WERI-Rb-1 (cell line): ENCODE measurements at places on chromosomes 5 and 9.

- no peak for DNase-seq
Observed at GRCh38 chr5:148778882-148779281, 47.5 kb upstream of the ADRB2 start.

GRCh38 chr5:151931260-151931659 is 6.6 kb upstream of the GLRA1 start:
- no peak for DNase-seq

GRCh38 chr9:35748858-35749514 is at the start of the genes GBA2 and RGP1:
TSS of gene GBA2 (minus strand) at chr9:35749228. CDS start at chr9:35748704, 524 bp downstream.
TSS of gene RGP1 (plus strand) at chr9:35749287. CDS start at chr9:35749756, 469 bp downstream.
- peak; percentile 84 for DNase-seq

DNA sequence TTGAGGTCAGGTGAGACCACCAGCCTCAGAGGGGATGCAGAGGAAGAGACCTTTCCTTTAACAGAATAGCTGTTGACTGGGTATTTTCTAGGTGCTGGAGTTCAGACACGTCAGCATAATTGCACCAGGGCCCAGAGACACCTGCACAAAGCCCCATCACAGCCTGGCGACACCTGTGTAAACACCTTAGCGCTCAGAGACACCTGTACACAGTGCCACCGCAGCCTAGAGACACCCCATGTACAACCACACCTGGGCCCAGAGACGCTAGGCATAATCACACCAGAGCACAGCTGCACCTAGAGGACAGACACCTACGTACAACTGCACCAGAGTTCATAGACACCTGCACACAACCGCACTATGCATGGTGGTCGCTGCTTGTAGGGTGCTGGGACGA is 1.0 kb downstream of the TRIP13 start:
- DNase-seq, result no peak

GRCh38 chr9:88574953-88575352 is 40.0 kb downstream of the NXNL2 start:
- no peak for DNase-seq

- no peak for DNase-seq
Observed at GRCh38 chr9:92160786-92161185, 45.6 kb upstream of the SPTLC1 start.

DNA sequence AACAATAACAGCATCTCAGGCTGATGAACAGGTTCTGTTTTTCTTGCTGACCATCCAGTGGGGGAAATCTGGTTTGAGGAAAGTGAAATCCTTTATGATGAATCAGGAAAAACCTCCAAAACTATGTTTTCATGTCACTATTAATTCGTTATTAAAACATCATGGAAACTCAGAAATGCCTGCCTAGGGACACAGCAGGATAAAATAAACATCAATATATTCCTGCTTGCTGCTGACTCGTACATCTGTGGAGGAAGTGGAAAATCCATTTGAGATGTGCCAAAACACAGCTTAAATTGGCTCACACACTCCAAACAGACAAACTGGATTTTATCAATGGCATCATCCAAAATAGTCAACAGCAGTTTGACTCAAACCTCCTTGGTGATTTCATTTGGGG is 53.0 kb downstream of the TEK start:
- DNase-seq, result no peak
